ENCODE measurements at places on chromosomes 3 and 15.

- no peak for ATAC-seq
These were observed 21.1 kb downstream of the C3orf62 start for GRCh38 chr3:49255718-49256511.

DNA sequence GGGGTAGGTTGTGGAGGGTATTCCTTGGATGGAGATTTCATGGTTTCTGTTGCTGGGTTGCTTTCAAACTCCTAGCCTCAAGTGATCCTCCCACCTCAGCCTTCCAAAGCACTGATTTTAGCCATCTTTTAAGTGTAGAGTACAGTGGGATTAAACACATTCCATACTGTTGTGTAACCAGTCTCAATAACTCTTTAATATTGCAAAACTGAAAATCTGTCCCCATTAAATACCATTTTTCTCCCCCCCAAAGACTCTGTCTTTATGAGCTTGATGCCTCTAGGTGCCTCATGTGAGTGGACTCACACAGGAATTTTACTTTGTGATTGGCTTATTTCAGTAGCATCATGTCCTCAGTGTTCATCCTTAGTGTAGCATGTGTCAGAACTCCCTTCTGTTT, 74.7 kb upstream of the ATP10A start:
- ATAC-seq, result no peak

DNA sequence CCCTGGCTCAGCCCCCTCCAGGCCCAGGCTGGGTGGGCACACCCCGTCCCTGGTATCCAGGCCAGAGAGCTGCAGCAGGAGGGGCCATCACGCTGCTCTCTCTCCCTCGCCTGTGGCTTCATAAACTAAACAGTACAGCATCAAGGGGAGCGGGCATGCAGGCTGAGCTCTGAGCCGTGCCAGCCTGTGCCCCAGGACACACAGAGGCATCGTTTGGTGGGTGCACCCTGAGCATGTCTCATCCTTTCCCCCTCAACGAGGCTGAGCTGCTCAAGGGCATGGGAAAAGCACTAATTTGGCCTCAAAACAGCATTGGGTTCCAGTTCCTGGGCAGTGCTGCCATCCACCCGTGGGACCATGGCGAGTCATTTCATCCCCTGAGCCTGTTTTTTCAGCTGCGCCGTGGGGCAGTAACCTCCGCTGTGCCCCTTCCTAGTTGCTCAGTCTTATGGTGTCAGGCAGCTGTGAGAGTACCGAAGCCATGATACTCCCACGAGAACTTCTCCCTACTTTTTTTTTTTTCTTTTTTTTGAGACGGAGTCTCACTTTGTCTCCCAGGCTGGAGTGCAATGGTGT, 79.6 kb downstream of the CPN2 start:
- ATAC-seq, result no peak

- no peak for ATAC-seq
These were observed 26.0 kb upstream of the CCK start for GRCh38 chr3:42292009-42292408.

- peak; percentile 85 for ATAC-seq
These were observed 104.4 kb upstream of the ZBTB20 start for GRCh38 chr3:115251509-115251908.

DNA sequence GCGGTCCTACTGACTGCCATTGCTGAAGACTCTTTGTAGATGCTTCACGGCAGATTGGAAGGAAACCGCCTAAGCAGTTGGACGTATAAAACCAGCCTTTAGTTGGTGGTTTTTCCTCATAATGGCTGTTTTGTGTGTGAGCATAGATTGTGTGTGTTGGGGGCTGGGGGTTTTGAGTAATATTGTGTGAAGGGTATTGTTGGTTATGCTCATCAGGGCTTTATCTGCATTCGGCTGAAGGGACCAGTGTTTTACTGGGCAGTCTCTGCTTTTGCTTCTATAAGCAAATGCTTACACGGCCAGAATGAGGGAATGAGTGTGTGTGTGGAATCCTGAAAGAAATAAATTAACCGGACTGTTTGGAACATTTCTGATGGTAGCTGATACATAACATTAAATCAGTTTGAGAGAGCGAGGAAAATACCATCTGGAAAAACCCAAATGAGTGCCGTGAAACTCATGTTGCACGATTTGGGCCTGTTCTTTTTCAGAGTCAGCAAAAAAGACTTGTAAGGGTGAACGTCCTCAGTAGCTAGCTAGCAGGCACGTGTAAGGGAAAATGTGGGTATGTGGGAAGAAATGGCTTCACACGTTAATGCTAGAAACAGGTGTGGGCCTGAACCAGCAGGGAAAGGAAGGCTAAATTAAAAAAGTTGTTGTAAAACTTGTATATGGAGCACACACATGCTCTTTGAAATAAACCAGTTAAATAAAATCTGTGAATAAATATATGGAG, 1.9 kb downstream of the MITF start:
- no peak for ATAC-seq

Data from SK-N-SH treated with all-trans-retinoic acid at 6 μM for 48 hours (cell line).